ENCODE measurements at places on chromosomes 4 and X.

GRCh38 chrX:109485470-109486340, 3.8 kb upstream of the GUCY2F start:
- peak; percentile 83 for DNase-seq

GRCh38 chr4:165634766-165635165, 238.3 kb upstream of the TLL1 start:
- no peak for DNase-seq

- DNase-seq, result no peak
Observed at GRCh38 chrX:37993176-37993575, 13.2 kb upstream of the SYTL5 start.

GRCh38 chr4:101885574-101885973, 95.0 kb downstream of the BANK1 start:
- no peak for DNase-seq

- no peak for DNase-seq
Observed at GRCh38 chr4:139762720-139763119, 97.1 kb downstream of the MGST2 start.

DNA sequence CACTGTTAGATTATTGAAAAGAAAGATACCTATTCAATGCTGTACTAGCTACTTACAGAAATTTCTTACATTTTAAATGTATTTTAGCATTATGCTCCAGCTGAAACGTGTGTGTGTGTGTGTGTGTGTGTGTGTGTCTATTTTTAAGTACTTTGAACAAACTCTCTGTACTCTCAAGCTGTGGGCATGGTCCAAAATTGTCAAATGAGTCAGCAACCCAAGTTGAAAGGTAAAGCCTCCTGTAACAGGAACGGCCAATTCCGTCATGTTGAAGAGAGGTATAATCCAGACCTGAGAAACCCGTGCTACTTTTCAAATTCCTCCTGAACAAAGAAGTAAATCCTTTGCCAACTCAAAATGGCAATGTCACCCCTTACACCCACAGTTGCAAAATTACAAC, 20.5 kb downstream of the MAOB start:
- no peak for DNase-seq

GRCh38 chr4:26418107-26418506, 72.2 kb downstream of the CCKAR start:
- DNase-seq, result no peak

GRCh38 chr4:147860960-147861359, 129.1 kb downstream of the ARHGAP10 start:
- no peak for DNase-seq

GRCh38 chr4:188221090-188221489, 81.8 kb downstream of the TRIML1 start:
- no peak for DNase-seq

DNA sequence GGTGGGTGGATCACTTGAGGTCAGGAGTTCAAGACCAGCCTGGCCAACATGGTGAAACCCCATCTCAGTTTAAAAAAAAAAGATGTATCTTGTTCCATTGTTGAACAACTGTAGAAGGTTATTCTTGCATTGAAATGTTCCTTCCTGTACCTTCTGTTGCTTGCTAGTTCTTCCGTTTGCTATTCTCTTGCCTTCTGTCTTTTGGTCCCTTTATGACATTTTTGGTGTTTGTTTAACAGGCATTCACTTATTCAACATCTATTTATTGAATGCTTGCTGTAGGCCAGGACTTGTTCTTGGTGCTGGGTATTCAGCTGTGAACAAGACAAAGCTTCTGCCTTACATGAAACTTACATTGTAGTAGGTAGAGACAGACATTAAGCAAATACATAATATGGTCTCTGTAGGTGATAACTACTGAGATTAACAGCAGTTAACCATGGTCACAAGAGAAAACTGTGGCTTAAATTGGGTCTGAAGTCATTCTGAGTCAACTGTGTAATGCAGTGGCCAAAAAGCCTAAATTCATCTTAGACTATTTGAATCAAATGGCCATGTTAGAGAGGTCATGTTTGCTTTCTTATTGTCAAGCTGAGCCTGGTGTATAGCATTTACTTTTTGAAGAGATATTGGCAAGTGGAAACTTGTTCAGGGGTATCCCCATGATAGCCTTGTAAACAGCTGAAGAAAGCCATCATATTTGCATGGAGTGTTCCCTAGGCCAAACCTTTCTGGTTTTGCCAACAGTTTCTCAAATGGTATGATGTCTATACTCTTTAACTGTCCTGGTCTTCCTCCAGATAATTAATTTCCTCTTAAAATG, 35.6 kb downstream of the GAB1 start:
- DNase-seq, result no peak

GRCh38 chr4:45346816-45347435, 620.6 kb upstream of the GNPDA2 start:
- no peak for DNase-seq

- no peak for DNase-seq
Observed at GRCh38 chr4:76987153-76987591, 37.6 kb downstream of the SEPTIN11 start.

DNA sequence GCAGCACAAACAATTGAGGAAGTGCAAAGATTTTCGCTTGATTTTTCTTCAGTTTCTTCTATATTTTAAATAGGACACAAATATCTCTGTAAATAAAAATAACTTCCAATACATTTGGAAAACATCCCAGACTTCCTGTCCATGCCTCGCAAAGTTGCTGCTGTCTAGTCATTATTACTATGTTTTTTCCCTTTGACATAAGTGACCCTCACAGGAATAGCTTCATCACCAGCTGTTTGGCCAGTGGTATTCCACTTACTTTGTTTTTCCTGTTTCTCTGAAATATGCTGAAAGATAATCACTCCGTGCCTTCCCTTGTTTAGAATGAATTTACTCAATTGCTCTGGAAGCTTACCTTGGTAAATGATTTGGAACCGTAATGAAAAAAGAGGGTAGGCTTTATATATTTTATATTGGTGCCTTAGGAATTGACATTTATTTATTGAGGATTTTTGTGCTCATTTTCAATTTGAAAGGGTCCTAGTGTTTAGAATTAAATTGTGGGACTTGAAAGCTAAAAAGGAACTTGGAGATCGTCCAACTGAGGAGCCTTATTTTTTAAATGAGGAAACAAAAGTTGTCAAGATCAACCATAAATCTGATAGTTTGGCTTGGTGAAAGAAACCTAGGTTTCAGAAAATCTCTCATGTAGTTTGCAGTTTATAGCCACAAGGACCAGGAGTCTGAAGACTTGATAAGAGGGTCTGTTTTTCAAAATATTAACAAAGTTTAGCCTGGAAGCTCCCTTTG, 65.6 kb downstream of the CDKL5 start:
- DNase-seq, result no peak

DNA sequence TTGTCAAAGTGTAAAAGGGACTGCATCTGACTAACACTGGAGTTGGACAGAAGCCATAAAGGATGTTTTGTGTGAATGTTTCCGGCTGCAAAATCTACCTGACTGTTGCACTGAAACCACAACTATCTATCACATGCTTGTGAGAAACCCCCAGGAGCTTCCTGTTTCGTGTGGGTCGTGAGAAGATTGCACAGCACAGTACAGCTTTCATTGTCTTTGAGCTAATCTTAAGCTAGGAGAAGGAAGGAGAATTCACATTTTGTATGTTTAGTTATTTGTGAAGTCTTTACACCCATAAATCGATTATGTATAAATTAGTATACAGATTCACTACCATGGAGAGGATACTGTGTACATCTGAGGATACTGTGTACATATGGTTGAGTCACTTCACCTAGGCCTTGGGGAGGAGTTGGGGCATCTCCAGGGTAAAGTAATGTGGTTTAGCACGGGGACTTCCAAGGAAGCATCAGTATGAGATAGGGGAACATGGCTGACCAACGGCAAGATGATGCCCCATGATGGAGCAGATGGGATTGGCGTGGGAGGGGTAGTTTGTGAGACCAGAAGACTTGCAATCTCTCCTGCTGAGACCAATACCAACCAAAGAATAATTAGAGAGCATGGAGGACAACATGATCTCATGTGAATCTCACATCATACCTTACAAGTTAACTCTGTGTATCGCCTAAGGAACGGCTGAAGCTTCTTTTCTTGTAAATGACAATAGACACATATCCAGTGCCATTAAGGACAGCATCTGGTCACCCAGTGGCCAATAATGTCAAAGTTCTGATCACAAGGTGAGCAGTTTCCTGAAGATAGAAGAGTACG, 43.1 kb upstream of the FAM9C start:
- DNase-seq, result no peak

DNA sequence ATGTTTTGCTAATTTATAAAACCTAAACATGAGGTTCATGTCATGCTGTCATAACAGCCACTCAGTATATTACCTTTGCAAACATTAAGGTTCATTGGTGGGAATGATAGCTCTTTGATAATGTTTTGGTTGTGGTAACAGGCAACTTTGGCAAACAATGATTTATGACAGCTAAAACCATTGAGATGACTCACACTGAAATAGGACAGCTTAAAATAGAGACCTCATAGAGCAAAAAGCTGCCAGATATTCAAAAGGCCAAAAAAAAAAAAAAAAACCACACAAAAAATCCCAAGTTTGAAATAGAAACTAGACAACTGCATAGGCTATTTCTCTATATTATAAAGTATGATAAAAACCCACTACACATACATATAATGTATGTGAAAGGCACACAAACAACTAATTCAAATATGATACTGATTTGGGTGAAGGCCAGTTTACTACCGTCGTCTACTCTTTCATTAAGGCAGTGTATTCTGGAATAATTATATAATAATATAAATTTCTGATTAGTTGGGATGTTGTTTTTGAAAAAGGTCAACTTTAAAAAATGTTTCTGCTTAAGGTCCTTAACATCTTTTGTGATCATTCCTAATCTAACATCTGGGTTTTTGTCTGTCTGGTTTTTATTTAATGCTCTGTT, 646.0 kb upstream of the PITX2 start:
- DNase-seq, result no peak

DNA sequence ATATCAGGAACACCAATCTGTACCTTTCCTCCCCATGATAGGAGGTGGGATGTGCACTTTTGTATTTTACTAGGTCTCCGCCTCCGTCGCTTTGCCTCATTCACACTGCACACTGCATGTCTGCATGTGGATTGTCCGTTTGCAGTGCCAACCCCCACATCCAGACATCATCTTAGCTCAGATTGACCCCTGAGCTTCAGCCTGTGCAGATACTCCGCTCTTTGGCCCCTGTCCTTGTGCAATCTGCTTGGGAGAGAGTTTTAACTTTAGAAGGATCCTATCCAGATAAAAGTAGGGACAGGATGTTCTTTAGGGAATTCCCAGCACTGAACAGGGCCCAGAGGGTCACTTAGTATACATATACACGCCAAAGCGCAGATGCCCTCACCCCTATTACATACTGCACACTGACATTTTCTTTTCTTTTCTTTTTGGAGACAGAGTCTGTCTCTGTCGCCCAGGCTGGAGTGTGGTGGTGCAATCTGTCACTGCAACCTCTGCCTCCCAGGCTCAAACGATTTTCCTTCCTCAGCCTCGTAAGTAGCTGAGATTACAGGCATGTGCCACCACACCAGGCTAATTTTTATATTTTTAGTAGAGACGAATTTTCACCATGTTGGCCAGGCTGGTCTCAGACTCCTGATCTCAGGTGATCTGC, 43.3 kb upstream of the FBXW7 start:
- no peak for DNase-seq

- DNase-seq, result peak; percentile 94
Observed at GRCh38 chr4:2537011-2537830, 774 bp downstream of the FAM193A start.

- no peak for DNase-seq
Observed at GRCh38 chr4:25367004-25367621, 9.9 kb upstream of the ANAPC4 start.

GRCh38 chr4:80186676-80187075, 10.6 kb upstream of the PRDM8 start:
- no peak for DNase-seq

GRCh38 chr4:14837860-14838259, 164.4 kb upstream of the CPEB2 start:
- DNase-seq, result no peak

DNA sequence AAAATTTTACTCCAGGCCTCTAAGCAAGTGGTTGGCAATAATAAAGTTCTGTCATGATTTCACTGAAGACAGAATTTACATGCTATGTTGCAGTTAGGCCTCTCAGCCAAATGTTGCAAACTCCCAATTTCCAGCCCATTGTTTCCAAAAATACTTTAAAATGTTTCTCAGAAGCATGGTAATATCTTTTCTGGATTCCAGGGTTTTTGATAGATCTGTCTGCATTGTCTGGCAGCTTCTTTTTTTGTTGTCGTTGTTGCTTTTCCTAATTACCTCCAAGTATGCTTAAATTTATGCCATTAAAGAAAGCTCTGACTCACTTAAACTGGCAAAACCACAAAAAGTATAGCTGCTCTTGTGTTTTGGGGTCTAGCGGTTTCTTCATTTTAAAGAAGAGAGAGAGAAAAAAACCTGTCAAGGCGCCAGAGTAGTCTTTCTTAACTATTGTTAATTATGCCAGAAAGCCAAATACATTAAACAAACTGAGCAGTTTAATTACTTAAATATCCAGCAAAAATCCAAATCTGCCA, 97.0 kb downstream of the AGTR2 start:
- no peak for DNase-seq

DNA sequence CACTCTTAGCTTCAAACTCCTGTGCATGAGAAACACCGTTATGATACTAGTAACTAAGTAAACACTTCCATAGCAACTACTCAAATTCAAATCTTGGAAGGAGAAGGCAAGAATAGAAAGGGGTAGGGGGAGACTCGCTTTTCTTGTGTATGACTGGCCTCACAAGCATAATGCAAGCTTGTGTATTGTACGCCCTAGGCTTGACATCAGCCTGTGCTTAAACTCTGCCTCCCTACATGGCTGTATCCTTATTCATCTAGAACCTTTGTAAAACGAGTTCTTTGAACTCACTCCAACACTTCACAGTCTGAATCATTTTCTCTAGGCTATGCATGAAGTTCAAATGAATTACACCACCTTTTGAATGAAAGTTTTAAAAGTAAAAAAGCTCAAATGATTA, 1071.2 kb upstream of the ADGRL3 start:
- DNase-seq, result no peak

- DNase-seq, result no peak
Observed at GRCh38 chr4:4284827-4285618, 4.9 kb downstream of the LYAR start.

- DNase-seq, result no peak
Observed at GRCh38 chr4:128347930-128348660, 60.5 kb upstream of the PGRMC2 start.

GRCh38 chrX:3252744-3253143, 93.7 kb downstream of the MXRA5 start:
- no peak for DNase-seq

- DNase-seq, result no peak
Observed at GRCh38 chr4:183801457-183802165, 103.5 kb upstream of the STOX2 start.

DNA sequence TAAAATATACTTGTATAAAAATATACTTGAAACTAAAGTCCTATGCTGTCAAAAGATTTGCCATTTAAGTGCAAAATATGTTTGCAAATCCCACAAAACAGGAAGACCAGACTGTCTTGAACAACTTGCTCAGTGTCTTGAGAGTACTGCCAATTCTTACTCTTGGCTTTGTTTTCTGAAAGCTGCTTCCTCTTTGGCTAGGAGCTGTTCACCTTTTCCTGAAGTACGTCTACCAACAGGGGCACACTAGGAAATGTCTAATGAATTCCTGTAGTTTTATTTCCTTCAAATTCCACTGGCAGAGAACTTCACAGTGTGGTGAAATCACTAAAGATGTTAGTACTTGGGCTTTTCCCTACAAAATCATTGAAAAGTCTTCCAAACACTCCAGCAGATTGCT, 46.4 kb upstream of the ABCG2 start:
- DNase-seq, result no peak

- DNase-seq, result no peak
Observed at GRCh38 chrX:105882581-105883275, 60.4 kb downstream of the NRK start.

Data from spleen (tissue), 13 donors.